Fibroblast of upper back skin (primary cell): ENCODE measurements at places on chromosomes 13 and 19.

DNA sequence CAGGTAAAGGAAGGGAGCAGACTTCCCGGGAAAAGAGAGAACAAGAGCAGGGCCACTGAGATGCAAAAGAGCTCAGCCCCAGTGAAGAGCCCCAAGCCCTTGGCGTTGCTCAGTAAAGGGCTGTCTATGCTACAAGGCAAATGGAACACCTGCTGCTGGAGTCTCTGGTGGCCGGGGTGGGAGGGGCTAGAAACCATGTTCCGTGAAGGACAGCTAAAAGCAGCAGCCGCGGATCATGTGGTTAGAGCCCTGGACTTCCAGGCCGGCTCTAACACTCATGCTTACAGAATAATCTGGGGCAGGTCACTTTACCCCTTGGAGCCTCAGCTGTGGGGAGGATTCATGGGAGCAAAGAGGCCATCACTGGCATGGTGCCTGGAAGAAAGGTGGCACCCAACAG, 17.8 kb downstream of the POU2F2 start:
- DNase-seq, result no peak

- no peak for DNase-seq
Observed at GRCh38 chr19:19578252-19578651, 40.2 kb downstream of the CILP2 start.

GRCh38 chr19:18856385-18857126, 24.8 kb downstream of the UPF1 start:
- DNase-seq, result peak; percentile 27

DNA sequence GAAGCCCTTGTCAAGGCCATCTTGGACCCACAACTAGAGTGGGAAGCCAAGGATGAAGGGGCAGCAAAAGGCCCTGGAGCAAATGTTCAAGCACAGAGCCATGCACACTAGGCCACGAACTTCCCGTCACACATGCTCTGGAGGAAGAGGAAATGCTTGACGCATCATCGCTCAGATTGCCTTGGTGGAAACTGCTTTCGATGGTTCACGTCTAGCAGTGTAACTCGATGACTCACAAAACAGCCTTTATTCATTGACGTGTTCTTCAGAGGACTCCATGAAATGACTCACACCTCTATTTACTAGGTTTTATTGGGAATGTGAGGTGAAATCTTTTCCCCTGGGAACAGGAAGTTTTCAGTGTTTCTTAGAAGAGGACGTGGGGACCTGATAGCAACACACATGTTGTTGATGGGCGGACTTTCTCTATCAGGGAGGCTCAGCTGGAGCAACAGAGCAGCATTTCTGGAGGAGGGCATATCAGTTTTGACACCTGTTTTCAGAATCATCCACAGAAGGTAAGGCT, 79.8 kb upstream of the FLT1 start:
- peak; percentile 93 for DNase-seq

DNA sequence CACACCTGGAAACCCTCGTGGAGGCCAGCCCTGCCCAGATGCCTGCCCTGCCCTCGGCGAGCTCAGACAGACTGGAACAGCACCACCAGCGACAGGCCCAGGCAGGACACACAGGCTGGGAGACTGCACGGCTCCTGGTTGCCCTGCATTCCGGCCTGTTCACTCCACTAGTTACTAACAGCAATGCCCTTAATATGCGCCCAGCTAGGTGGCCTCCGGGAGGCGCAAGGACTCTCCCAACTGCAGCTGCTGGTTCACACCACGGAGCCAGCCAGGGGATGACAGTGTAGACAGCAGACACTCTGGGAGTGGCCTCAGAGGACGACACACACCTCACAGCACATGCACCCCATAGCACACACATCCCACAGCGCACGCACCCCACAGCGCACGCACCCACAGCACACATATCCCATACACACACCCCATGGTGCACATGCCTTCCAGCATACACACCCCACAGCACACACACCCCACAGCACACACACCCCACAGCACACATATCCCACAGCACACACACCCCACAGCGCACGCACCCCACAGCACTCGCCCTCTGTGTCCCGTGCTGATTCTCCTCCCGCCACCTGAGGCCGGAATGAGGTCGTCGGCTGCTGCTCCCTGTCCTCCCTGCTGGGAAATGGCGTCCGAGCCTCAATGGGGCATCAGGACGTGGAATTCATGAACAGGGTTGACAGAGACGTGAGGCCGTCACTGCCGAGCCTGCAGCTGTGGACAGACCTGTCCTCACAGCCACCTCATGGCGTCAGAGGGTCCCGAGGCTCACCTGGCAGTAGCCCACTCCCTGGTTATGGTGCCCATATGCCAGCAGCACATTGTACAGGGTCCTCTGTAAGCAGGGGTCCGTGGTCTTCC, 13.6 kb downstream of the GRTP1 start:
- no peak for DNase-seq

GRCh38 chr13:99995104-99995588, 13.6 kb downstream of the ZIC2 start:
- DNase-seq, result no peak

- DNase-seq, result no peak
Observed at GRCh38 chr13:44872751-44873150, 116.5 kb downstream of the NUFIP1 start.

GRCh38 chr13:100733261-100733660, 58.7 kb upstream of the TMTC4 start:
- DNase-seq, result no peak
